Activated gamma-delta T cell (primary cell): ENCODE measurements at places on chromosomes 3 and 15.

- no peak for DNase-seq
Measured at GRCh38 chr3:173709026-173709425, 311.5 kb downstream of the NLGN1 start.

DNA sequence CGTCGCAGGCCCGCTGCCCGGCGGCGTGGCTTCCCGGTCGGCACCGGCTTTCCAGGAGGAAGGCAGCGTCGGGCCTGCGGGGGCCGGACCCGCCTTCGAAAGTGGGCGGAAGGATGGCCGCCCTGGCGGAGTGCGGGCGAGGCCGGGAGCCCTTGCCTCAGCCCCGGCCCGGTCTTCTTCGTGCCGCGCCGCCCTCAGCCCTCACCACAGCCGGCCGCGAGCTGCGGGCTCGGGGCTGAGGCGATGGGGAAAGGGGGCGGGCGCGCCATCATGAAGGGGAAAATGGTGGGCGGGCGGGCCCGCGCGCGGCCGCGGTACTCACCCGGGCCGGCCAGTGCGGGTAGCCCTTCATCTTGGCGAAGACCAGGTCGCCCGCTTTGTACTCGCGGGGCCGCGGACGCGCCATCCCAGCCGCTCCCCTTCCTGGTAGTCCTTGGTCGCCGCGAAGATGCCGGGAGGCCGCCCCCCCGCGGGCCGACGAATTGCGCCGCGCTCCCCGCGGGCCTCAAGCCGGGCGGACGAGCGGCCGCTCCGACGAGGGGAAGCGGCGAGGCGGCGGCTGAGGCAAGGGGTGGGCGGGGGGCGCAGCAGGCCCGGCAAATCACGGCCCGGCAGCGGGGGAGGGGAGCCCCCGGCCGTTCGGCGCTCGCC is 489 bp downstream of the HDGFL3 start:
- DNase-seq, result peak; percentile 26

DNA sequence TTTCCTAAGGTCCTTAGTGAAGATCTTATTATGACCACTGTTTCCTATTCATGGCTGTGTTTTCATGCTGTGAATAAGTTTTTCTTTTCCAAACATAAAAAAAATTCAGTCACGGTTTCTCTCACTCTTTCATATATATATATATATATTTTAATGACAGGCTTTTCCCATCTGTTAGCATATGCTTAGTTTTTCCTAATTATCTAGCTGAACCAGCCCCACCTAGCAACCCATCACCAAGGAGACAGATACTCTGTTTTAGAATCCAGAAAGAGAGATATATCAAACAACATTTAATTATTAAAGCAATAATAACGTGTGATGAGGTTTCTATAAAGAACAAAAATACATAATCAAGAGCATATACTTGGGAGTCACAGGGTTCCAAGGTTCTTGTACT is 58.3 kb downstream of the TMCC1 start:
- no peak for DNase-seq

- DNase-seq, result no peak
Measured at GRCh38 chr15:68637767-68638404, 59.1 kb downstream of the CORO2B start.

- DNase-seq, result no peak
Measured at GRCh38 chr3:5423523-5423922, 236.0 kb downstream of the EDEM1 start.

DNA sequence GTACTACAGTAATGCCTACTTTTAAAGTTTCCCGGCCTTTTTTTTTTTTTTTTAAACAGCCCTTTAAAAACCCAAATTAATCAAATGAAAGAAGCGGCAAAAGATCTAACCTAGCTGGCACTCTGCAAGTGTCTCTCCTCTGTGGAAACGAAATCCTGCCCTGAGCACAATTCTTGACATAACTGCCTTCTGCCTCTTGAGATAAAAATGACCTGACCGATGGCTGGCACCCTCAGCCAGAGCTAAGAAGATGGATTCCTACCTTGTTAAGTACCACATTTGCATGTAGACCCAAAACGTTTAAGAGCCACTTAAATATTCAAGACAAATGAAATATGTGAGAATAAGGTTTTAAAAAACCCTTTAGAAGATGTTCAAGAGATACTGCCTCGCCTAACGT is 16.6 kb upstream of the SLC12A8 start:
- DNase-seq, result no peak

DNA sequence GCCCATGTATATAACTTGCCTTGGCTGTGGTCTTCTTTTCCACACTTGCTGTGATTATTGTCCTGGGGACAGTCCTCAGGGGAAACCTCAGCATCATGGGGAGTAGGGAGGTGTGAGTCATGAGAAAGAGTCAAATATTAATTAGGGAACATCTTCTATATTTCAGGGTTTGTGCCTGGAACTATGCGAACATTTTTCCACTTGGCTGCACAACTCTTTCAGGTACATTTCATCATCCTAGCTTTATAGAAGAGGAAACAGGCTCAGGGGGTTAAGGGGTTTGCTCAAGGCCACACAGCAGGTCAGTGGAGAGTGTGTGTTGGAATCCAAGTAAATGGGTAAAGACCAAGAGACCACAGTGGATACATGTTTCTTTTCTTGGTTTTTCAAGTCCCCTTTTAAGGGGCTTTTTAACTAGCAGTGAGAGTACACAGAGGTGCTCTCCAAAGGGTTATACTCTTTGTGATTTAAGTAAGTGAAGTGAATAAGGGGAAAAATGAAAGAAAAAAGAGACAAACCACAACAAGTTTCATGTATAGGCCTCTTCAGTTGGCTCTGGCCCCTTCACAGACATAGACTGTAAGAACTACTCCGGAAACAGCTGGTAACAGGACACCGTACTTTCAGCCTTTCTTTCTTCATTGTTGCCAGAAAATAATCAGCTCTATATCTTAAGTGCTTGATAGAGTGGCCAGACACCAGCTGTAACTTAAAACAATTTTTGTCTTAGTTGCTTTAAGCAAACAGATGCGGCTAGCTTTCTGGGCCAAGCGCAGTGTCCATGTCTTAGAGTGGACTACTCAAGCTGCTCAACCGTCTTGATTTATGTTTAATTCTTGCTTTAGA is 64.6 kb downstream of the EEFSEC start:
- no peak for DNase-seq

DNA sequence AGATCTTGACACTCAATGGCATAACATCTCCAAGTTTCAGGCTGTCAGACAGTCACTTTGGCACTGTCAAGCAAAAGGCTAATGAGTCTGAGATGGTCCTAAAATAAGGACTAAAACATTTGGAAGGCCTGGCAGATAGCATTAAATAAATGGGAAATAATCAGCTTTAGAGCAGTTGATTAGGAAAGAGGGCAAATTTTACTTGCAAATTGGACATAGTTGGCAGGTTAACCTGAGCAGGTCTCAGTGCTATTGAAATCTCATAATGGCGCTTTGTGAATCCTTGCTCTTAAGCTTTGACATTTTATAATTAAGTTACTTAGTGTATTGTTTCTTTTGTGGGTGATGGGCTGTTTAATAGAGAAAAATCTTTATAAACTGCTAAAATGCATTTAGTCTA is 1003.1 kb upstream of the GBE1 start:
- no peak for DNase-seq

DNA sequence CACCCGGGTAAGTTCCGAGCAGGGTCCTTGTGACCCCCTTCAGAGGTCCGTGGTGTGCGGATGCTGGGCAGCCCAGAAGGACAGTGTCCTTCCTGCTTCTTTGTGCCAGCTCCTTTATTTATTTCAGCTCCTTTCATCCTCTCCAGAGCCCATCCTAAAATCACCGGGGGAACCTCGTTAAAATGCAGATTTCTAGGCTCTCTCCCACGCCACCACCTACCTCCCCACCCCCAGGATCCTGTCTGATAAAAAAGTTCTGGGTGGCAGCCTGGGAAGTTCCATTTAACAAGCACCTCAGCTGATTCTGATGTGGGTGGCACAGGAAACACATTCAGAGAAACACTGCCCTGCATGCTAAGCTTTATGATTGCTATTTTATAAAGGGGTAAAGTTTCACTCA is 12.5 kb upstream of the IGF1R start:
- no peak for DNase-seq

GRCh38 chr3:195698647-195699387 is 22.0 kb upstream of the MUC20 start:
- DNase-seq, result no peak

DNA sequence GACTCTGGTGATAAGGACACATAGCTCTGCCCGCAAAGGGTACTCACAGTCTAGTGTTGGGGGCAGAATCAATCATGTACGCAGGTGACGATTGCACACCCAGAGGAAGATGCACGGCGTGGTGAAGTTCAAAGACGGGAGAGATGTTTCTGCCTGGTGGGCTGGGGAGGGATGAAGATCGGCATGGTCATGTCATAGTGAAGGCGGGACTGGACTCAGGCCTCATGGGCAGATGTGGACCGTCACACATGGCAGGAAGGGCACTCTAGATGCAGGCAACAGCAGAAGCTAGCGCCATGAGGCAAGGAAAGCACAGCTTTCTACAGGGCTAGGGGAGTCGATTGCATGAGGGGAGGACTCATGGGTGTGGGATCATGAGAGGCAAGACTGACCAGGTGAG is 240.6 kb downstream of the OPA1 start:
- no peak for DNase-seq

DNA sequence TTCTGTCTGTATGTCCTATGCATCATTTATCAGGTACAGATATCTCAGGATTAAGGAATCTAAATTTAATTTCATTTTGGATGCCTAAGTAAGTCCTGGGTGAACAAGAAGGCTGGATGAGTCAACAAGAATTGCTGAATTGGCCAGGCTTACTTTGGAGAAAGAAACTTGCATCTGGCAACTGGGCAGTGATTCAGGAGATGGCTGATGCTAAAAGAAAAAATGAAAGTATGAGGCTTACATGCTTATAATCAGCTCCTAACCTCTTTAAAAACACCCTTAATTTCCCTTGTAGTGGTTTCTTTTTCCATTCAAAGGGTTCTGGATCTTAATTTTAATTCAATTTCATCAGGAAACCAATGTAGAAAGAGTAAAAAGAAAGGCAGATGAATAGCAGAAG is 228.8 kb upstream of the PEX5L start:
- no peak for DNase-seq

GRCh38 chr15:36938131-36938530 is 162.2 kb downstream of the MEIS2 start:
- no peak for DNase-seq

- DNase-seq, result no peak
Measured at GRCh38 chr3:15265655-15266509, 59.8 kb downstream of the CAPN7 start.

DNA sequence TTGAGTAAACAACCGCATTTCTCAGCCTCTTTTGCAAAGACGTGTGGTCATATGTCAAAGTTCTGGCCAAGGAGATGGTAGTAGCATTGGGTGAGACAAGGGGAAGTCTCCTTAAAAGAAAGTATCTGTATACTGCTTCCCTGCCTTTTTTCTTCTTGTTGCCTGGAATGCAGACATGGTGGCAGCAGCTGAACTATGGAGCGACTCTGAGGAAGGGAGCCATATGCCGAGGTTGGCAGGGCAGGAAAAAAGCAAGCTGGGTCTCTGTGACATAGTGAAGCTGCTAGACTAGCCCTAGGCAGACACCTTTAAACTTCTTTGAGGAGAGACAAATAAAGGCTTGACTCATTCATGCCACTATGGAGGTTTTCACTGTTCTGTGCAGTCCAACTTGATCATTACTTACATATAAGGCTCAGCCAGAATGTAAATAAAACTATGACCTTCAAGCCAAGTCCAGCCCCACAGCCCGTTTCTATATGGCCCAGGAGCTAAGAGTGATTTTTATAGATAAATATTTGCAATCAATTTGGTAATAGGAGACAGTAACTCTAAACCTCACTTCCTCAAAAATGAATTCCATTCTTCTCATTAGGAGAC is 30.6 kb upstream of the PRICKLE2 start:
- DNase-seq, result no peak

- DNase-seq, result no peak
Measured at GRCh38 chr3:184016169-184016570, 1.5 kb downstream of the ABCC5 start.

DNA sequence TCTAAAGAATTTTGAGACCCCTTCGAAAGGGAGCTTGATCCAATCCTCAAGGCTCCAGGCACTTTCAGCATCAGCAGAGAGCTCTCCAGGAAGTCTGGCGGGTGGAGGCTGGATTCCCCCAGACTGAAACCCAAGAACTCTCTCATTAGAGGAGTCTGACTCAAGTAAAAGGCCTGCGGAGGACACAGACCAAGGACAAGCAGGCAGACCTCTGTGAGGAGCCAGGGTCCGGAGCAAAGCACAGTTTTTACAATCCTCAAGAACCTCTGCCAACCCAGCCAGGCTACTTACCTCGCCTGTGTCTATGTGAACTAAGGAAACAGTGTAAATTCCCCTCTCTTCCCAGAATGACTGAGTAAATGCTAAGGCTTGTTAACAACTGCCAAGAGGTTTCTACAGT is 86.2 kb downstream of the FBN1 start:
- DNase-seq, result no peak

- no peak for DNase-seq
Measured at GRCh38 chr3:30193625-30194044, 412.8 kb upstream of the TGFBR2 start.

DNA sequence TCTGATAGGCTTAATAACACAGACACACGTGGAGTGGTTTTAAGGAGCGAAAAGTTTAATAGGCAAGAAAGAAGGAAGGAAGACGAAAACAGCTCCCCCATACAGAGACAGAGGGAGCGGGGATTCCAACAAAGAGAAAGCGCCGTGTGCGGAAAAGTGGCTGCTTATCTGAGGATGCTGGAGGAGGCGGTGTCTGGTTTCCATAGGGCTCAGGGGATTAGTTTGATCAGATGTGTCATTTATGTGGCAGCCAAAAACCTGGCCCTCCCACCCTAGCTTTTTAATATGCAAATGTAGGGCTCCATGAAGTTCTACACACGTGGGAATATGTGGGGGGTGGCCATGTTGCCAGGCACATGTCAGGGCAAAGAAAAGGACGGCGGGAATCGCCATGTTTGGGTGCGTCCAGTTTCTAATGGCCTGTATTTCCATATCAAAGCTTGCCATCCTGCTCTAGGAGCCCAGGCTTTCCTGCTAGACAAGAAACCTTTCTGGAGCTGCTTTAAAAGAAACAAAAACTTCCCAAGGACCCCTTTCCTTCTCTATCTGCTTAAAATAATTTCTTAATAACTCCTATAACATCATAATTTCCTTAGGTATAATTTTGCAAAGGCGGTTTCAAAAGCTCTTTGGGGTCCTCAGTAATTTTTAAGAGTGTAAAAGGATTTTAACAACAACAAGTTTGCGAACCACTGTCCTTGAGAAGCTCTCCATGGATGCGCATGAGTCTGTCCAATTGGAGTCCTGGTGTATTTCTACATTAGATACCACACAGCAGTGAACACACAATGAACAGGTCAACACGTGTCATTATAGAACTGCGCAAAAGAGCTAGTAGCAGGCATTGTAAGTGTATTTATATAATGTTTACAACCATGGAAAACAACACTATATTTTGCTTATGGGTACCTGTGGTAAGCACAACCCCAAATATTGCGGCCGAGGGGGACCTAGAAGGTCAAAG is 622 bp upstream of the ZNF589 start:
- no peak for DNase-seq

DNA sequence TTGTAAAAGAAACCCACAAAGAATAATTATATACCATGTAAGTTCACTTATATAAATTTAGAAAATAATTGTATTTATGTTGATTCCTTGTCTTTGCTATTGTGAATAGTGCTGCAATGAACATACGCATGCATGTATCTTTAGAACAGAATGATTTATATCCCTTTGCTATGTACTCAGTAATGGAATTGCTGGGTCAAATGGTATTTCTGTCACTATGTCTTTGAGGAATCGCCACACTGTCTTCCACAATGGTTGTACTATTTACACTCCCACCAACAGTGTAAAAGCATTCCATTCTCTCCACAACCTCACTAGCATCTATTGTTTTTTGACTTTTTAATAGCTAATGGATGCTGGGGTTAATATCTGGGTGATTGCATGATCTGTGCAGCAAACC is 149.4 kb upstream of the CNTN3 start:
- DNase-seq, result no peak
